ENCODE measurements at places on chromosomes 7 and 10.
A peak's percentile ranks its signal among the peaks of the same experiment; 100 is the strongest.

- peak; percentile 73 for DNase-seq
Observed at GRCh38 chr10:1109795-1110673, 53.8 kb downstream of the WDR37 start.

DNA sequence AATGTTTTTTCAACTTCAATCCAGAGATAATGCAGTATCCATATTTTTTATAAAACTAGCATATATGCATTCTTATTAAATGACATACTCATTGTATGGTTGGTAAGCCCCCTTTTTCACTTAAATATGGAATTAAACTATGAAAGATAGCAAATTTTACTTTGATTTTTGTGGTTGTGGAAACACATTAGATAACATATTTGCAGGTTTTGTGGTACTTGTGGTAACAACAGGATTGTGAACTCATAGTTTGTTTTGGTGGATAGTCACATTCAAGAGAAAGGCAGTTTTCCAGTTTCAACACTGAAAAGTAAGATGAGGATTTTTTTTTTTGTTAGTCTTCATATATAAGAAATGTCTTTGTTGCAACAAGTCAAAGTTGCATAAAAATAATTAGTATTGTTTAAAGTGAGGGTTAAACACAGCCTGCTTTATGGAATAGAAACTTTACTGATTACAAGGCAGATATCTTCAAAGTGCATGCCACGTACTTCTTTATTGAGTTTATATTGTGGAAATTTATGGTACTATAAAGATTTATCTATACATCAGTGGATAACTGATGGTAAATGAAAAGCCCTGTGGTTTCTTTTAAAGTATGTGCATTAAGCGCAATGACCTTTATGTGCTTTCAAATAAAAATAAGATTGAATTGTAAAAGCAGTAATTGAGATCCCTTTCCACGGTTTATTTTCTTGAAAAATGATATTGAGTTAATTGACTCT lies 39.7 kb upstream of the SEMA3D start:
- no peak for DNase-seq

DNA sequence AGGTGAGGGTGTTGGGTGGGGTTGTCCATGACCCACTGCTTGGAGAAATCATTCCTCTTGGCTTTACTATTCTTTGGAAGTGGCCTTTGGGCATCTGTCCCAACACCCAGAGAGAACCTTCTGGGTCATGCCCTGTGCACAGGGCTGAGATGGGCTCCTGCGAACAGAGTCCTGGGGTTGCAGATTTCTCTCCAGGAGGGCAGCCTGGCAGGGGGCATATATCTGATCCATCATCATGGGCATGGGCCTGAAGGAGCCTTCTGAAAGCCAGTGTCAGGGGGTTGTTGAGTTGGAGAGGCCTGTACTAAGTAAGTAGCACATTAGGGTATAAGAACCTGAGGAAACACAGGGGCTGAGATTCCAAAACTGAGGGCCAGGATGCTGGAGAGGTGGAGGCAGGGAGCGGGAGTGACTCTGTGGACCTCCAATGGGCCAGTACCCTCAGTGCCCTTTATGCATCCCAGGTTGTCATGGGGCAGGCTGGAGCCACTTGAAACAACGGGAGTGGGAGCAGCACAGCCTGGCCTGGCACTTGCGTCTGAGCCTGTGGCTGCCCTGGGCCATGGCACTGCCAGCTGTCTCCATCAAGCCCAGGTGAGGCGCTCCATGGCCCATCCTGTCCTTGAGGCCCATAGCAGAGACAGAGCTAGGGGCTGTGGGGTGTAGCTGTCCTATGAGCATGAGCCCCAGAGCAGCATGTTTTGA lies 203.7 kb downstream of the GRID1 start:
- DNase-seq, result no peak

DNA sequence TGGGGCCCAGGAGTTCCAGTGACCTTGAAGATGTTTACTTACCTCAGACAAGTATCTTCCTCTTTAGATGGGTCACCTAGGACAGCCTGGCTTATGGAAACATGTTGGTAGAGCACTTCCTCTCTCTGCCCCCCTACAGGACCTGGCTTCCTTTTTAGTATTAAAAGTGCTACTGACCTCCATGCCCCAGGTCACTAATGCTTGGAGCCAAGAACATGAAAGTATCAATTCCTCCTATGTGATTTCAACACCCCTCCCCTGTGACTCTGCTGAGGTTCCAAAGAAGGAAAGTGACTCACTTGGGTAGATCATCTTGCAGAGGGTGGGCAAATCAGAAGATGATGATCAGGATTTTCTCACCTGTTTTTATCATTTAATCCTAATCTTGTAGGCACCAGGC lies 125.3 kb upstream of the CCDC6 start:
- DNase-seq, result no peak

DNA sequence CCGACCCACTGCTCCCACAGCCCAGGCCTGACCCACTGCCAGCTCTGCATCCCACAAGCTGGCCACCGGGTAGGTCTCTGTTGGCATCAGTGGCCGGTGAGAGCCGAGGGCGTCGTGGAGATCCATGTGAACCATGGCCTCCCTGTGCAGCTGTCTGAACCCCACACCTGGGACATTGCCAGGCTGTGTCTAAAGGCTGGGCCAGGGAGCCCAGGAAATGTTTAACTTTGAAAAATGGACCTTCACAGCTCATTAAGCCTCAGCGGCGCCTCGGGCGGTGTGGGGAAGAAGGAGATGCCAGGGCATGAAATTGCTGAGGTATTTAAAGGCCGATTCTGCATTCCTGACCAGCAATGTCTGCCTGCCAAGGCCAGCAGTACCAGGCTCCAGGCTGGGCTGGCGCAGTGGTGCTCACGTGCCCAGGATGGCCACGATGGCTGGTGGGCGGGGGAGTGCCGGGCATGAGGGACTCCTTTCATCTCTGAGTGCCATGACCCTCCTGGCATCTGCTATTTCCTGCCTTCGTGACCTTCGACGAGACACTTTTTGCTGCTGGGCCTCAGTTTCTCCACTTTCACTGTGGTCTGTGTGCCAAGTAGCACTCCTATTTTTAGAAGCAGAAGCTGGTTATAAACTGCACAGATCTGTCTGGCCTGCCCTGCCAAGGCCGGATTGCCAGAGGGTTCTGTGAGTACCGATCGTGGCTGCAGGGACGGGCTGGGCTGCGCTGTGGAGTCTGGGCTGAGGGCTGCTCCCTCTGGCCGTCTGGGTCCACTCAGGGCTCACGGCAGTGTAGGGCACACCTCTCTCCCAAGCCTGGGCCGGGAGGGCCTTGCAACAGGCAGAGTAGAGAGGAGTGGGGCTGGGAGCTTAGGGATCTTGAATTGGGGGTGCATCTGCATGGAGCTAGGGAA lies 21.8 kb downstream of the ELFN1 start:
- no peak for DNase-seq

- DNase-seq, result no peak
Observed at GRCh38 chr7:157027568-157028198, 17.2 kb upstream of the MNX1 start.

DNA sequence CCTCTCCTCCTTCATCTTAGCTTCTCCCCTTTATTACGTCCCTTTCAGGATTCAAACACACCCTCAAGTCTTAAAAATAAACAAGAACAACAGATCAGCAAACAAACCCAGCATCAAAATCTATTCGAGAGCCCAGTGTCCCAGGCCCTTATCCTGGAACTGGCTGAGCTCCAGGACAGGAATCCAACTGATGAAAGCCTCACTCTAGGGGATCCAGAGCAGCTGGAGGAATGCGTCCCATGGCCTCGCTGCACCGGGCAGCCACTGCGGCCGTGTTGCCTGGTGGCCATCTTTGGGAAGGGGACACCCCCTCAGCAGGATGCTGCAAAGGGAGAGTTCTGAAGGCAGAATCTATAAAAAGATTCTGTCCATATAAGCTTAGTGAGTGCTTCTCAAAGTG lies 156.5 kb upstream of the BMPER start:
- no peak for DNase-seq

GRCh38 chr10:132836248-132836831 lies 50.4 kb upstream of the NKX6-2 start:
- no peak for DNase-seq

GRCh38 chr10:80289451-80290287 lies at the start of gene MAT1A:
MAT1A (minus strand) TSS chr10:80289658; CDS start chr10:80289423, 235 bp downstream.
- no peak for DNase-seq

GRCh38 chr7:158816995-158817394 lies 12.3 kb downstream of the ESYT2 start:
- no peak for DNase-seq

- no peak for DNase-seq
Observed at GRCh38 chr10:124217906-124218804, 124.8 kb upstream of the CHST15 start.

DNA sequence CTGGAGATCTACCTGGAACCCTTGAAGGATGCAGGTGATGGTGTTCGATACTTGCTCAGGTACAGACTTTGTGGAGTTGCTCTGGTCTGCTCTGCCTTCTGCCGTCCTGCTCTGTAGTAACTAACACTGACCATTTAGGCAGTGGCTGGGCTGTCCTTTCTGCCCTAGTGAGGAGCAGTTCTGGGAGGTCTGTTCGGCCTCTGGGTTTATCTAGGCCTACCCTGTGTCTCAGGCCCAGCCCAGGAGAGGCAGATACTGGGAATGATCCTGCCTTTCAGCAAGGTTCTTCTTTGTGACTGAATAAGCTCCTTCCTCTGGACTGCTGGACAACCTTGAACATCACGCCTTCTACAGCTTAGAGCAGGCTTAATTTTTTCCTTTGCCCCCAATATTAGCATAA lies 1.7 kb downstream of the ZFYVE27 start:
- no peak for DNase-seq

- DNase-seq, result no peak
Observed at GRCh38 chr10:125064681-125065492, 95.5 kb downstream of the CTBP2 start.

- no peak for DNase-seq
Observed at GRCh38 chr10:61063901-61064300, 119.9 kb upstream of the RHOBTB1 start.

DNA sequence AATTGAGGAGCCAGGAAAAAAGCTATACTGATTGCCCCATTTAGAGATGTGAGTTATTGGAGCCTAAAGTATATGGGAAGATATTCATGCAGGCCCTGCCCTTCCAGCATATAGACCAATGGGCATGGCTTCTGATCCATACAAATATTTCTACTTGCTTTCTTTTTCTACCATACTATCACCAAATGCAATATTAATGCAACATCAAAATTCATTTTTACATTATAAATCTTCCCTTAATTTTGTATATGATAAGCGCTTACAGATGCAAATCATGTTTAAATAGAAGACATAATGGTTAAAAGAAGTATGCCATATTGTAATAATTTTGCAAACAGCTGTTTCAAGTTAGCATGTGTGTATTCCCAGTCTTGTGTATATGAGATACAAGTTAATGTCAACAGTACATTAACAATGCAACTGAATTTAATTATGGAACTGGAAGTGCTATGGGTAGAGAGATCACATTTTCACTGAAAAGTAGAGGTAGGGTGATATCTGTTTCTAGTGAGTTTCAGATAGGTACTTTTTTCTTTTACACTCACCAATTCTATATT lies 24.6 kb upstream of the WNT16 start:
- no peak for DNase-seq

GRCh38 chr7:20350996-20351692 lies 20.4 kb downstream of the ITGB8 start:
- DNase-seq, result no peak

DNA sequence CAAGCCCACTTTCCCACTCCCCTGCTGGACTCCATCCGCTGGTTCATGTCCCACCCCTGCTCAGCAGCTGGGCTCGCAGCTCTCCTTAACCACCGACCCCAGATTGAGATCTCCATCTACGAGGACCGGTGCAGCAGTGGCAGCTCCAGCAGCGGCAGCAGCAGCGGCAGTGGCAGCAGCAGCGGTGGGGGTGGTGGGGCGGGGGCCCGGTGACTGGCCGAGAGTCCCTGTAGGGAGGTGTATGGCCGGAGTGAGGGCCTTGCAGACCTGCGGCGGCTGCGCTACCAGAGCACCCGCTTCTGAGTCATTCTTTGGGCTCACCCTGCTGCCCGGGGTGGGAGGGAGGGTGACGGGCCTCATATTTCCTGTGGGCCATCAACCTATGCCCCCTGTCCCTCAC lies 15.8 kb downstream of the GOLGA7B start:
- no peak for DNase-seq

GRCh38 chr7:50276483-50276882 lies 28.0 kb upstream of the IKZF1 start:
- DNase-seq, result no peak

DNA sequence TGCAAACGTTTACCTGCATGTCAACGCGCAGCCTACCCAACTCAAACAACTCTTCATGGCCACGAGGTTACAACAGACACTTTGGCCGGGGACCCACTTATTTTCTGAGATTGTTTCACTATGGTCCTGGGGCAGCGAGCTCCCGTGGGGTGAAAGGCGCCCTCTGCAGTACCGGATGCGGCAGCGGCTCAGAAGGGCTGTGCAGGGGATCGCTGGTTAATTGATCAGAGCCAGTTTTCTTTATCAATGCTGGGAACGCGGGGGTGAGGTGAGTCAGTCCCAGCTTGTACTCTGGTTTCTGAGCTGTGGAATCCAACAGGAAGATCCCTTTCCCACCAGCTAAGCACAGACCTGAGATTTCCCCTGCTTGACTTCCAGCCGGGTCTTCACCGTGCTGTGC lies 366.5 kb upstream of the KLF6 start:
- DNase-seq, result no peak

DNA sequence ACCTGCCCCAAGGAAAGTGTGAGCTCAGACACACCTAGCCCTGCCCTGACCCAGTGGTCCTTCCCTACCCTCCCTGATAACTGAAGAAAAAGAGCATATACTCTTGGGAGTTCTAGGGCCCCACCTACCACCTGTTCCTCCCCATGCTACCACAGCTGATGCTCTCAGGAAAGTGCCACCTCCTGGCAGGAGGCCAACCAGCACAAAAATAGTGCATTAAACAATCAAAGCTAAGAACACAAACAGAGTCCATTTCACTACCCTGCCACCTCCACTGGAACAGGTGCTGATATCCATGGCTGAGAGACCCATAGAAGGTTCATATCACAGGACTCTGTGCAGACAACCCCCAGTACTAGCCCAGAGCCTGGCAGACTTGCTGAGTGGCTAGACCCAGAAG lies 288.6 kb upstream of the PHF14 start:
- no peak for DNase-seq

GRCh38 chr7:79520543-79520942 lies 67.1 kb upstream of the MAGI2 start:
- no peak for DNase-seq

DNA sequence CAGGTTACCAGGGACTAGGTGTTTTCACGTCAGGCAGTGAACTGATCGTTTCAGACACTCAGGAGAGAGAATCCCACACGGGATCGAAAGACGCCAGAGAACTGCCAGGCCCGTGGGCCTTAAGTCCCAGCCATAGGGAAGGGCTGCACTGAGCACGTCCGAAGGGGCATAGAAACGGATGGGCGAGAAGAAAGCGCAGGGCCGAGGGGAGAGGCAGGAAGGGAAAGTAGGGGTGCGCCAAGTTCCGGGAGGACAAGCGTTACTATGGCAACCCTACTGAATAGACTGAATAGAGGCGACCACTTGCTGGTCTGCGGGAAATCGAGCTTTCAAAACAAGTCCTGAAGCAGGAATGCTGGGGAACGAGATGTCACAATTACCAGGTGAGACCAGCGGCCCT lies 421.3 kb upstream of the NUPR2 start:
- DNase-seq, result no peak

DNA sequence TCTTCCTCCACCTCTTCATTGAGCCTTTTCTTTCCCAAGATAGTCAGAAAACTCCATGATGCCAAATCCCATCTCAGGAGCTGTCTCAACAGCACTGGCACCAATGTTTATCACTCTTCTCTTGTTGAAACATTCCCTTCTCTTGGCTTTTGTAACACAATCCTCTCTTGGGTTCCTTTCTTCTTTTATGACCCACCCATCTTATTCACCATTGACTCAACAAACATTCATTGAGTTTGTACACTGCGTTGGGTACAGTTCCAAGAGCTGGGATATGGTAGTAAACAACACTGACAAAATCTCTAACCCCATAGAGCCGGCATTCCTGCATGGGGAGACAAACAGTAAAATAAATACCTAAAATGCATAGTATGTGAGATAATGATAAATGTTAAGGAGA lies 577.5 kb downstream of the INHBA start:
- no peak for DNase-seq

All from activated CD8-positive, alpha-beta memory T cell treated with anti-CD3 and anti-CD28 coated beads, Interleukin-2, amount 50 U/mL, for 4 hours (primary cell).